ENCODE measurements at places on chromosomes 11 and 22. TPM values are rescaled to one million over a fixed set of nuclear protein-coding genes. Genes with fewer than 3 reads are reported as not detected.

DNA sequence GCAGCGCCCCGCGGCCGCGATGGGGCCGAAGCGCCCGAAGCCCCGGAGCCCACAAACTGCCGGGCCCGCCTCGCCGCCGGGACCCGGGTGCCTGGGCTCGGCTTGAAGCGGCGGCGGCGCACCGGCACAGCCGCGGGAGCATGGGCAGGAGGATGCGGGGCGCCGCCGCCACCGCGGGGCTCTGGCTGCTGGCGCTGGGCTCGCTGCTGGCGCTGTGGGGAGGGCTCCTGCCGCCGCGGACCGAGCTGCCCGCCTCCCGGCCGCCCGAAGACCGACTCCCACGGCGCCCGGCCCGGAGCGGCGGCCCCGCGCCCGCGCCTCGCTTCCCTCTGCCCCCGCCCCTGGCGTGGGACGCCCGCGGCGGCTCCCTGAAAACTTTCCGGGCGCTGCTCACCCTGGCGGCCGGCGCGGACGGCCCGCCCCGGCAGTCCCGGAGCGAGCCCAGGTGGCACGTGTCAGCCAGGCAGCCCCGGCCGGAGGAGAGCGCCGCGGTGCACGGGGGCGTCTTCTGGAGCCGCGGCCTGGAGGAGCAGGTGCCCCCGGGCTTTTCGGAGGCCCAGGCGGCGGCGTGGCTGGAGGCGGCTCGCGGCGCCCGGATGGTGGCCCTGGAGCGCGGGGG, 346 bp downstream of the FJX1 start:
- DNase-seq, result no peak

- DNase-seq, result no peak
These were observed 321.6 kb upstream of the TENM4 start for GRCh38 chr11:79762279-79762921.

- DNase-seq, result peak; percentile 93
These were observed 2.9 kb upstream of the WDR74 start for GRCh38 chr11:62842171-62842741.

DNA sequence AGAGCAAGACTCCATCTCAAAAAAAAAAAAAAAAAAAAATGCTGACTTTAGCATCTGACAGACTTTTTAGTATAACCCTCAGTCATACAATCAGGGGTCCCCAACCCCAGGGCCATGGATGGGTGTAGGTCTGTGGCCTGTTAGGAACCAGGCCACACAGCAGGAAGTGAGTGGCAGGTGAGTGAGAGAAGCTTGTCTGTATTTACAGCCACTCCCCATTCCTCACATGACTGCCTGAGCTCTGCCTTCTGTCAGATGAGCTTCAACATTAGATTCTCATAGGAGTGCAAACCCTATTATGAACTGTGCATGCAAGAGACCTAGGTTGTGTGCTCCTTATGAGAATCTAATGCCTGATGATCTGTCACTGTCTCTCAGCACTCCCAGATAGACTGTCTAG, 3.3 kb downstream of the FAM227A start:
- no peak for DNase-seq

POU2AF3 gene
- total RNA-seq, result 0.58 TPM

Data from mesenteric fat pad (tissue), 1 donor.